ENCODE measurements at places on chromosomes 6 and 20.
A peak's percentile ranks its signal among the peaks of the same experiment; 100 is the strongest.

- no peaks in the 10 kb centered on the region for H3K36me3 ChIP-seq
- no peak overlapping the region for H3K27ac ChIP-seq
- no peak overlapping the region for H3K4me3 ChIP-seq
Measured at GRCh38 chr6:138971601-138972000, 16.5 kb downstream of the REPS1 start.

DNA sequence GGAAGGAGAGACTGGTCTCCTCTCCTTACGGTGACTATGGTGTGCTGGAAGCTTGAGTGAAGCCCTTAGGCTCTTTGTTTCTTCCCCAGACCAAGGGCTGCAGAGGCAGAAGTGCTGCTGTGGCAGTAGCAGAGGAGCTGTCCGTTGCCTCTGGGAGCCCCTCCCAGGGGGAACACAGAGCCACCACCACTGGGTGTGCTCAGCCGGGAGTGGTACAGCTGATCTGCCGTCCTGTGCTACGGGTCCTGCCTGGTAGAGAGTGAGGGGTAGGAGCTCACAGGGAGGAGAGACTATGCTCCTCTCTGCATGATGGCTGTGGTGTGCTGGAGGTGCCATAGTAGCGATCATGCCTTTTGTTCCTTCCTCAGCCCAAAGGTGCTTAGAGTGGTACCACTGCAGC lies 318.7 kb downstream of the DOK5 start:
- H3K4me3 ChIP-seq, result no peak overlapping the region
- no peak overlapping the region for H3K27ac ChIP-seq
- no peaks in the 10 kb centered on the region for H3K36me3 ChIP-seq
- no peaks in the 10 kb centered on the region for H3K4me1 ChIP-seq
- no peaks in the 10 kb centered on the region for H3K27me3 ChIP-seq

DNA sequence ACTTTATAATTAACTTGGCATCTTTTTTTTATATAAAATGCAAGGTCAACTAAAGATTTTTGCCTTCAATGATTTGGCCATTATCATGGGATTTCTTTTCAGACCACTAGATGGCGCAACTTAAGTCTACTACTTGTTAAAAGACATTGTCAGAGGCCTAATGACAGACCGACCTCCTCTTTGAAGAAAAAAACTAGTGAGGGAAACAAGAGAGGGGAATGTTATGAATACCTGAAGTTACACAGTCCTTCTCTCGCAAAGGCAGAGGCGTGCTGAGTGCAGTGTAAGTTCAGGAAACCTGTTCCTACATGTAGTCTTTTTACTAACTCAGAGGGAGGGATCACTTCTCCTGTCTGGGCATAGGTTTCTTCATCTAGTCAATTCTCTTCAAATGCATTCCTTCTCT lies 9.3 kb downstream of the TRAPPC3L start:
- H3K4me3 ChIP-seq, result no peak overlapping the region
- DNase-seq, result no peak
- H3K4me1 ChIP-seq, result no peaks in the 10 kb centered on the region
- no peaks in the 10 kb centered on the region for H3K27me3 ChIP-seq

- no peak overlapping the region for H3K4me3 ChIP-seq
- peaks cover 15% of the 10 kb centered on the region for H3K36me3 ChIP-seq
- no peaks in the 10 kb centered on the region for H3K4me1 ChIP-seq
- no peak overlapping the region for H3K27ac ChIP-seq
Measured at GRCh38 chr6:35583893-35584688, 71.4 kb upstream of the TULP1 start.

GRCh38 chr6:33490198-33490597 lies 35.8 kb downstream of the ZBTB9 start:
- H3K27me3 ChIP-seq, result no peaks in the 10 kb centered on the region
- no peaks in the 10 kb centered on the region for H3K4me1 ChIP-seq
- no peak overlapping the region for H3K4me3 ChIP-seq
- H3K27ac ChIP-seq, result no peak overlapping the region
- no peak for DNase-seq
- H3K36me3 ChIP-seq, result no peaks in the 10 kb centered on the region

- no peak overlapping the region for H3K4me3 ChIP-seq
- peaks cover 78% of the 10 kb centered on the region for H3K27me3 ChIP-seq
- no peak overlapping the region for H3K27ac ChIP-seq
- H3K36me3 ChIP-seq, result no peaks in the 10 kb centered on the region
Measured at GRCh38 chr6:99592900-99593299, 13.7 kb upstream of the PRDM13 start.

- no peaks in the 10 kb centered on the region for H3K36me3 ChIP-seq
- no peak overlapping the region for H3K27ac ChIP-seq
- H3K4me1 ChIP-seq, result peaks cover 3% of the 10 kb centered on the region
- no peaks in the 10 kb centered on the region for H3K27me3 ChIP-seq
- no peak overlapping the region for H3K4me3 ChIP-seq
Measured at GRCh38 chr20:8523684-8524083, 391.6 kb downstream of the PLCB1 start.

- H3K27me3 ChIP-seq, result no peaks in the 10 kb centered on the region
- H3K4me1 ChIP-seq, result peaks cover 3% of the 10 kb centered on the region
Measured at GRCh38 chr20:41567615-41568014, 50.6 kb downstream of the CHD6 start.

DNA sequence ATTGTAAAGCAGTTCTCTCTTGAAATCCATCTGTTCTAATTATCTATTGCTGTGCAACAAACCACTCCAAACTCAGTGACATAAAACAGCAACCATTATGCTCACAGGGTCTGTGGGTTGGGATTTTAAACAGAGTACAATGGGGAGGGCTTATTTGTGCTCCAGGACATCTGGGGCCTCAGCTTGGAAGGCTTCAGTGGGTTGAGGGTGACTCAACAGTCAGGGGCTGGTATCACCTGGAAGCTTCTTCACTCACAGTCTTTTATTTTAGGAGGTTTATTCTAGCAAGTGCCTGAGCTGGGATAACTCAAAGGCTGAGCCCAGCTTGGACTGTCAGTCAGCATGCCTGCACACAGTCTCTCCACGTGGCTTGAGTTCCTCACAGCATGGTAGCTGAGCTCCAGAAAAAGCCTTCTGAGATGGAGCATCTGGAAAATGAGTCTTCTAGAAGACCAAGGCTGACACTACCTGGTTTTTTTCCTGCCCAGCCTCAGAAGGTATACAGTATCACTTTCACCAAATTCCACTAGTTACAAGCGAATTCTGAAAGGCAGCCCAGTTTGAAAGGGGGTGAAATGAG lies 234.6 kb upstream of the ID4 start:
- peaks cover 2% of the 10 kb centered on the region for H3K36me3 ChIP-seq
- no peak overlapping the region for H3K4me3 ChIP-seq
- no peak for DNase-seq

DNA sequence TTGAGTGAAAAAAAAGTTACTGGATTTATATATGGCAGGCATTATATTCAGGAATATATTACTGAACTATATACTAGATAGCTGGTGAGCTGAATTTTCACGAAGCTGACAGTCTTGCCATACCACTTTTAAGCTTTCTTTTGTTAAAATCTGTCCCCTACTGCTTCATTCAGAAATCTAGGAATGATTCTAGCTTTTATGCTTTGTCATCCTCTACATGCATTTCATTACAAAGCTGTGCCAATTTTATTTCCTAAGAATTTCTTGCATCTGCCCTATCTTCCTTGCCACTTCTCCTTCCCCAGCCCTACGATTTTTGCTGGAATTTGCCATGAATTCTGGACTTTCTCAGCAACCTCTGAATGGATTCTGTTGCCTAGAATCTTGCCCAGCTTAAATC lies 158.5 kb upstream of the ADGRB3 start:
- no peaks in the 10 kb centered on the region for H3K27me3 ChIP-seq
- no peak overlapping the region for H3K27ac ChIP-seq
- no peaks in the 10 kb centered on the region for H3K36me3 ChIP-seq

GRCh38 chr6:99324996-99325395 lies 24.5 kb downstream of the FAXC start:
- peaks cover 9% of the 10 kb centered on the region for H3K36me3 ChIP-seq
- no peak overlapping the region for H3K4me3 ChIP-seq
- H3K27me3 ChIP-seq, result no peaks in the 10 kb centered on the region

DNA sequence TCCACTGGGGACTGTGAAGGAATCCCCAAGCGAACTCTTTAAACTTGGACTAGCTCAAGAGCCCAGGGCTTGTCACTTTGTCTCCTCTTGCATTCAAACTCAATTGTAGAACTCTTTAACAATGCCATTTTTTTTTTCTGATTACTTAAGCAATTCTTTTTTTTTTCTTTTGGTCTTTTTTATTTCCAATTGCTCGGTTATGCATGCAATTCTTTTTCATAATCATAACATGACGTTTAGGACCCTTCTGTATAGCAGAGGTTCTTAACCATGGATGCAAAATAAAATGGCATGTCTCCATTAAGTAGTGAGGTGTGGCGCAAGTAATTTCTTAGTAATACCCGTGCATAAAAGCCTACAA lies 466 bp upstream of the BFSP1 start:
- no peaks in the 10 kb centered on the region for H3K36me3 ChIP-seq
- no peak overlapping the region for H3K27ac ChIP-seq
- peaks cover 5% of the 10 kb centered on the region for H3K4me1 ChIP-seq
- peak overlapping the region; percentile 93 for H3K4me3 ChIP-seq
- H3K27me3 ChIP-seq, result no peaks in the 10 kb centered on the region
- DNase-seq, result no peak

DNA sequence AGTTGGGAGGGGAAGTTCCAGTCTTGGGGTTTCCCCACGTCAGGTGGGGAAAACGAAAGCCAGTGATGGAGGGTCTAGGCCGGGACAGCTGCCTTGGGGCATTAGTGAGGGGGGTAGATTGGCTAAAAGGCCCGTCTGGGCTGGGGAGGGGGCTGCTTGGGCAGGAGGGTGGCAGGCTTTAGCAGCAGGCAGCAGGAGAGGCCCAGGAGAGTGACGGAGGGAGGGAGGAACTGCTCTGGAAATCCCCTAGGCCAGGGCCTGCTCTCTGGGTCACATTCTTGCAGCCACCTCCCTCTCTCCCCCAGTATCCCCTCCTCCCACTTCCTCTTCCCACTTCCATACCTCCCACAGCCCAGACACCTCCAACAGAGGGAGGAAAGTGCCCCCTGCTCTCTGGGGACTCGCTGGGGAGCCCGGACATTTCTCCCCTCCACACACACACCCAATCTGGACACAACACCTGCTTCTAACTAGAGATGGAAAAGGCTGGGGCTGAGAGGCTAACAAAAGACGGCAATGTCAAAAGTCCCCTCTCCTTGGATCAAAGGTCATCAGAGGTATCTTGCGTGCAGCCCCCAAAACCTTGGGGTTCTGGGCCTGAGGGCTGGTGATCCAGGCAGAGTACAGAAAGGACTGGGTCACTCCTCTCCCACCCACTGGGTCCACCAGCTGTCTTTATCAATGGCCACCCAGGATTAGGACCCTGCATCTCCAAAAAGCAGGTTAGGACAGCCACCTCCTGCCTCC lies 1.8 kb downstream of the NFKBIE start:
- peaks cover under 1% of the 10 kb centered on the region for H3K4me1 ChIP-seq
- H3K27ac ChIP-seq, result no peak overlapping the region
- DNase-seq, result no peak
- peak overlapping the region; percentile 88 for H3K4me3 ChIP-seq

DNA sequence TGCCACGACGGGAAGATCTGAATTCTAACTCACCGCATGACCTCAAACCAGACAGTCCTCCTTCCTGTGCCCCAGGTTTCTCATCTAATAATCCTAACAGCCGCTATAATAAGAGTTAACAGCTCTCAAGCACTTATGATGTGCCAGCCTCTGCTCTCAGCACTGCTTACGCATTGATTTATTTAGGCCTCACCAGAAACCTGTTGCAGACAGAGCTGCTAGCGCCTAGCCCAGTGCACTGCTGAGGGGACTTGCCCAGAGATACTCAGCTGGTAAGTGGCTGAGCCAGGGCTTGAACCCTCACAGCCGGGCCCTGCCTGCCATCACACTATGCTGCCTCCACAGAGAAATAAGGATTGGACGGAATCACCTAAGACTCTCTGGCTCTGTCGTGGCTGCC lies 37.7 kb downstream of the GRM4 start:
- no peak overlapping the region for H3K27ac ChIP-seq
- H3K4me1 ChIP-seq, result no peaks in the 10 kb centered on the region
- DNase-seq, result no peak
- no peaks in the 10 kb centered on the region for H3K36me3 ChIP-seq
- no peaks in the 10 kb centered on the region for H3K27me3 ChIP-seq

GRCh38 chr20:54043076-54043967 lies 27.1 kb downstream of the BCAS1 start:
- no peak overlapping the region for H3K27ac ChIP-seq
- H3K4me3 ChIP-seq, result no peak overlapping the region
- H3K36me3 ChIP-seq, result no peaks in the 10 kb centered on the region

DNA sequence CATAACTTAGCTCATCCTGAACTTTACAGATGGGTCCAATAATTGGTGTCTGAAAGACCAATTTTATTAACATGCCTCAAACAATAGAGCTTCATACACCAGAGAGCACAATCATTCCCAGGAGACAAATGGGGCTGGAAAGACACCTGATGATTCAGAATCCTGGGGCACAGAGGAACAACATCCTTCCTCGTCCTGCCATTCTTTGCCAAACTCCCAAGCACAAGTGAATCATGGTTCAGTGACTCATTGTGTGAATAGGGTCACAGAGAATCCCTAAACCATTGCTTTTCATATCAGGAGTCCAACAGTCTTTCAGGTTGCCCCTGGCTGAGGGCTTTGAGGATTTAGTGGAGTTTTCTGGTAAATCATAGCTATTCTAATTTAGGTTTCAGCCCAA lies 266.4 kb upstream of the BMP2 start:
- H3K36me3 ChIP-seq, result peaks cover 3% of the 10 kb centered on the region
- no peak for DNase-seq
- H3K27me3 ChIP-seq, result no peaks in the 10 kb centered on the region
- no peaks in the 10 kb centered on the region for H3K4me1 ChIP-seq

DNA sequence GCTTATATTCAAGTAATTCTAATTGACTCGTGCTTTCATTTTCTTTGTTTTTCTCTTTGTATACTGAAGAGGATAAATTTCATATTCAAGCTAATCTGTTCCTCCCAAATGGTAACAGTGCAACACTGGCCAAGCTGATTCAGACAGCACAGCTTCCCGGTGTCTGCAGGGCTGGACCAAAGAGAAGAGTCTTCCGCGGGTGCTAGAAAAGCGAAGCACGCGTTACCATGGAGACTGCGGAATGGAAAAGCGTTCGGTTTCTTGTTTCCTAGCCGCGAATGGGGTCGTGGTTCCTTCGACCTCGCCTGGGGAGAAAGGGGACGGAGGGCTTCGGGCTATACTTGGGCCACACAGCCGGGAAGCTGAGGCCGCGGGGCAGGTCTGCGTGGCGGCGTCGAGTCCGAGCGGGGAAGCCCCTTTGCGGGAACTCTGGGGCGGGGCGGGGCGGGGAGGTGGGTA lies 6.2 kb upstream of the ZNF311 start:
- peak; percentile 75 for DNase-seq
- peak overlapping the region; percentile 94 for H3K4me3 ChIP-seq
- no peaks in the 10 kb centered on the region for H3K4me1 ChIP-seq
- H3K27ac ChIP-seq, result no peak overlapping the region
- H3K27me3 ChIP-seq, result no peaks in the 10 kb centered on the region

DNA sequence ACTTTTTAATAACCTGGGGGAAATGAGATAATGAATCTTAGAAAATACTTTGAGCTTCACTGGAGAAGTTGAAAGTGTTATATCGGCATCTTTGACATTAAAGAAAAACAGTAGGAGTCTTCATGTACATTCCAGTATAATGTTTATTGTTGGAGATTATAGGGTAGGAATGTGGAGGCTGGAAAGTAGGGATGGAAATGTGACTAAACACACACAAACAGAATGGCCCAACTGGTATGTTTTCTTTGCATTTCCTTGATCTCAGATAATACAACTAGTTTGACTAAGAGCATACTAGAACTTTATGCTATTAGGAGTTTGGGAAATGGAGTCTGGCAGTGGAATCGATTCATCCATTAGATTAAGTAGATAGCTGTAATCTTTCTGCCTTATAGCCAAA lies 10.1 kb upstream of the BAG2 start:
- H3K36me3 ChIP-seq, result peaks cover 27% of the 10 kb centered on the region
- no peaks in the 10 kb centered on the region for H3K27me3 ChIP-seq
- no peak overlapping the region for H3K27ac ChIP-seq
- no peak for DNase-seq
